D721Med (cell line): ENCODE measurements at places on chromosomes 3 and 15.

- DNase-seq, result no peak
Observed at GRCh38 chr3:16402451-16402850, 111.0 kb downstream of the RFTN1 start.

- no peak for DNase-seq
Observed at GRCh38 chr15:52636459-52636858, 42.7 kb downstream of the ATOSA start.

DNA sequence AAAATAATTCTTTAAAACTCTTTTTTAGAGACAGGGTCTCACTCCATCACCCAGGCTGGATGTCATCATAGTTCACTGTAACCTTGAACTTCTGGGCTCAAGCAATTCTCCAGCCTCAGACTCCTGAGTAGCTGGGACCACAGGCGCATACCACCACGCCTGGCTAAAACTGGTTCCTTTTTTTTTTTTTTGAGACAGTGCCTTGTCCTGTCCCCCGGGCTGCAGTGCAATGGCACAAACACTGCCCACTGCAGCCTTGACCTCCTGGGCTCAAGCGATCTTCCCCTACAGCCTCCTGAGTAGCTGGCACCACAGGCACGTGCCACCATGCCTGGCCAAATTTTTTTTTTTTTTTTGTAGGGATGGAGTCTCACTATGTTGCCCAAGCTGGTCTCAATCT lies 23.7 kb upstream of the FURIN start:
- no peak for DNase-seq

DNA sequence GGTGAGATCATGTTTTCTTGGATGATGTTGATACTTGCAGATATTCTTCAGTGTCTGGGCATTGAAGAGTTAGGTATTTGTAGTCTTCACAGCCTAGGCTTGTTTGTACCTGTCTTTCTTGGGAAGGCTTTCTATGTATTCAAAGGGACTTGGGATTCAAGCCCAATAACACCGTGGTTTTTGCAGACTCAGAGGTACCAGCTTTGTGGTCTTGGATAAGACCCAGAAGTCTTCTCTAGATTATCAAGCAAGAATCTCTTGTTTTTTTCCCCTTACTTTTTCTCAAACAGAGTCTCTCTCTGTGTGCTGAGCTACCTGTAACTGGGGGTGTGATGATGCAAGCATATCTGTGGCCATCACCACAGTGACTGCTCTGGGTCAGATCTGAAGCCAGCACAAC lies 42.7 kb upstream of the CCK start:
- no peak for DNase-seq

DNA sequence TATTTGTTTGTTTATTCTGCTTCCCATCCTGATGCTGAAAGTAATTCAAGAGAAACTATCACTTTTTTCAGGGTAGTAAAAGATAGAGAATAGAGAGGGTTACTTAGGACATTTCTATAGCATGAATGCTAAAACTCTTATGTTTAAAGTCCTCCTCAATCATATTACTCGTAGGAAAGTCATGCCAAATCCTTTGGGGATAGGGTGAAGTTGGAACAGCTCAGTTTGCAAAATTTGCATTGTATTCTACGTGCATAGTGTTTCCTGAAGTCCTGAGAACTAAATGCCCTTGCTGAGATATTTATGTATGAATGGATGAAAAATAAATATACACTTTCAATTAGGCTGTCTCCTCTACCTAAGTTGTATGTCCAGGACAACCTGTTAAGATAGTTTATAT lies 14.6 kb downstream of the PLSCR5 start:
- no peak for DNase-seq

GRCh38 chr3:170058127-170058526 lies 20.3 kb downstream of the GPR160 start:
- no peak for DNase-seq
